ENCODE measurements at places on chromosomes 1 and 21. TPM values are rescaled to one million over a fixed set of nuclear protein-coding genes. Genes with fewer than 3 reads are reported as not detected.

DNA sequence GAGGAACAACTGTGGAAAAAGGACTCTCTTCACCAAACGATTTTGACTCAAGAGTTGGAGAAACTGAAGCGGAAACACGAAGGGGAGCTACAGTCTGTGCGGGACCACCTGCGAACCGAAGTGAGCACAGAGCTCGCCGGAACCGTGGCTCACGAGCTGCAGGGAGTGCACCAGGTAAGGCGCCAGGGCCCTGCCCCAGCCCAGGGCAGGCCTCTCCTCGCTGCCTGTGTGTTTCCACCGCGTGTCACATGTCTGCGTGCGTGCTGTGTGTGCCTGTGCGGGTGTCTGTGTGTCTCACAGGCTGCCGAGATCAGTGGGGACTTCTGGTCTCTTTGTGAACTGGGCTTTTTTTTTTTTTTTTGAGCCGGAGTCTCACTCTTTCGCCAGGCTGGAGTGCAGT is 43.0 kb downstream of the PCNT start:
- DNase-seq, result no peak

- DNase-seq, result no peak
These were observed 9.1 kb downstream of the LAMC2 start for GRCh38 chr1:183195142-183195574.

GRCh38 chr21:34882719-34883131 is 166.4 kb downstream of the RUNX1 start:
- no peak for DNase-seq

GRCh38 chr1:223712194-223712849 is at the start of gene CAPN2:
Gene CAPN2, plus strand, starts transcription at chr1:223712539. Its CDS starts 102 bp downstream, at chr1:223712641.
- no peak for DNase-seq

- DNase-seq, result no peak
These were observed 226.6 kb downstream of the CAMTA1 start for GRCh38 chr1:7011826-7012225.

- DNase-seq, result no peak
These were observed 714.9 kb upstream of the CXADR start for GRCh38 chr21:16797966-16798365.

DNA sequence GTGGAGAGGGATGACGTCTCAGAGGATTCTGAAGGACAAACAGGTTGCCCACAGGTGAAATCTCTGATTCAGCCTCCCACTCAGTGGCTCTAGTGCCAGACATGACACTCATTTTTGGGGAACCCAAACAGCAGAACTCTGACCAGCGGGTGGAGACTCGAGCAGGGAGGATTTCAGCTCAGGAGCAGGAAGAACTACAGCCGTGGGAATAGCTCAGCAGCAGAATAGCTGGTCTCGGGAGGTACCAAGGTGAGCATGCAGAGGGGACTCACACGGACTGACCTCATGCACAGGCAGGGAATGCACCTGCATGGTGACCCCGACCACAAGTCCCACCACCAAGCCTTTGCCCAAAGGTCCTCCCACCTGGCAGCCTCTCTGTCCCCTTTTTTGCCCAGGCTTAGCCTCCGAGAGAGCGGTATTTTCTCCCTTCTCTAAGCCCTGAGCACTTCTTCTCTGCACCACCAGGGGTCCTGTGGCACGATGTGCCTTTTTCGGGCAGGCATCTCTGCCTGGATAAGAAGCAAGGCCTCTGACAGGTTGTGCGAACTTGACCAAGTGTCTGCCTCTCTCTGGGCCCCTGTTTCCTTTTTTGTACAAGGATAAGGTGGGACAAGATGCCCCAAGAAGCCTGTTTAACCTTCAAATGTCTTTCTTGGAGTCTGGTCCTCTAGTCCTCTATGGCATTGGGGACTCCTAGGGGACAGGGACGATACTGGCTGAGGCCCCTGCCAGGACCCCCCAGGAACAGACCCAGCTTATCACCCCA is 8.8 kb upstream of the FGR start:
- DNase-seq, result peak; percentile 52

DNA sequence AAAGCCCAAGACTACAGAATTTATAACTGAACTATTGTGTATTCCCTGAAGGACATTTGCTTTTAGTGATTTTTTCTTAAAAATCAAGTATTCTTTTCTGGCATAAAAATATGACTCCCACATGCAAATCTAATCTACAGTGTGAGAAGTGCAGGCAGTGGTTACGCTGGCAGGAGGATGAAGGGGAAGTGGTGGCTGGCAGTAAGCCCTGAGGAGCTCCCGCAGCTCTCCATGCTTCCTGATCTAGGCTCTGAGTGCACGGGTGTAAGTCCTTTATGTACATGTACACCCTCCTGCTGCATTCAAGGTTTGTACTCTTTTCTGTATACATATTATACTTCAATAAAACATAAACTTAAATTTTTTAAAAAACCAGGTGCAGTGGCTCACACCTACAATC is 67.5 kb upstream of the PRDX6 start:
- no peak for DNase-seq

DNA sequence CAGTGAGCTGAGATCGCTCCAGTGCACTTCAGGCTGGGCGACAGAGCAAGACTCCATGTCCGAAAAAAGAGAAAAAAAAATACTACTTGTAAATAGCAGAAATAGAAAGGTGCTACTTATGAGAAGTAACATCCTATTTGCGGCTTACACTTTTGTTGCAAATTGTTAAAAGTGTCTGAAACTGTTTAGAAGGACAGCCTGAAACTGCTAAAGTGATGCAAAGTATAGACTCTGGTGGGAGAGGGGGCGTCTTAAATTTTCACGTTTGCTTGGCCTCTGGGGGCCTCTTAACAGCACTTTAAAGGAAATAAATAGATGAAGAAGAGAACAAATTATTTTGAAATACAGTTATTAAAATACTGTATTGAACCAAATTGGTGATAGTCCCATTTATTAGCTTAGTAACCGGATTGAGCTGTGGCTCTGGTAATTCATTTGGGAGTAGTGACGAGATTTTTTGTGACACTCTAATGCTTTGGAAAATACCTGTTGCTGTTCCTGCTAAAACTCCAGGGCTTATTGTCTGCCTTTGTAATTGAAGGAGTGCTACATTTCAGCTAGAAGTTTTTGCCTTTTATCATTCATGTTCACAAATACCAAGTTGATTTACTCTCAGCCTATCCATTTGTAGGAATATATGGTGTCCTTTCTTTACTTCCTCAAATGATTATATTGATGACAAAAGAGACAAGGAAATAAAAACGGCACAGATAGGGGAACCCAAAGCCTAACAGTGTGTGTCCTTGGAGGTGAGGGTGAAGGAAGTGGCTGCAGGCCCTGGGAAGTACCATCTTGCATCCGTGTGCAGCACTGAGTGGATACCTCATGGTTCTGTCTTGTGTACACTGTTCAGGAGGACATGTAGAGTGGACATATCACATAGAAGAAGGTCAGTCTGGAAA is 6.2 kb downstream of the PKNOX1 start:
- no peak for DNase-seq

- DNase-seq, result no peak
These were observed 1010.3 kb downstream of the AMY1C start for GRCh38 chr1:104760017-104760416.

DNA sequence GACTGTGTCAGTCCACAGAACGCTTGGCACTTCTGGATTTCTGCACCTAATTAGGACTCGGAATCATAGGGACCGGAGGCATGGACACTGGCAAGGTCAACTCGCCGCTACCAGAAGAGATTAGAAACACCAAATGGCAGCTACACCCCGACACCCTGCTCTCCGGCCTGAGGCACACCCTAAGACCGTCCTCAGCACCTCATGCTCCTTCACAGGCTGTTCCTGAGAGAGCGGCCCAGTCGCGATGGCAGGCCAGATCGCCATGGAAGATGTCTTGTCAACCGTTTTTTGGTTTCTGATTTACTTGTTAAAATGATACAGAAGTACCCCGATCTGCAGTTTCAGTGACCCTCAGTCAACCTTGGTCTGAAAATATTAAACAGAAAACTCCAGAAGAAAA is 46.8 kb downstream of the NPHP4 start:
- DNase-seq, result no peak

- no peak for DNase-seq
These were observed 25.2 kb downstream of the IL12RB2 start for GRCh38 chr1:67332653-67333529.

Gene CDA
- 0.62 TPM for total RNA-seq

Gene KCNJ9
- not detected for total RNA-seq

Gene OR2T33
- not detected for total RNA-seq

Gene REG4
- total RNA-seq, result not detected

Gene NPR1
- 0.36 TPM for total RNA-seq

Gene SEMA4A
- total RNA-seq, result 0.21 TPM

Gene RAP1GAP
- 4.6 TPM for total RNA-seq

Gene FCRL5
- total RNA-seq, result not detected

Measured in Panc1 (cell line).